Foreskin melanocyte (primary cell): ENCODE measurements at places on chromosomes 2 and 18.

GRCh38 chr2:42249887-42250286 is 80.7 kb downstream of the EML4 start:
- no peak for DNase-seq

GRCh38 chr2:15354596-15355366 is 206.4 kb downstream of the NBAS start:
- no peak for DNase-seq

GRCh38 chr2:26575836-26576564 is 65.2 kb downstream of the CIB4 start:
- no peak for DNase-seq

- DNase-seq, result no peak
Measured at GRCh38 chr2:226410247-226410835, 389.3 kb downstream of the IRS1 start.

GRCh38 chr18:79801217-79801616 is 3.5 kb downstream of the KCNG2 start:
- no peak for DNase-seq

- no peak for DNase-seq
Measured at GRCh38 chr18:57834616-57835015, 31.5 kb upstream of the ATP8B1 start.

DNA sequence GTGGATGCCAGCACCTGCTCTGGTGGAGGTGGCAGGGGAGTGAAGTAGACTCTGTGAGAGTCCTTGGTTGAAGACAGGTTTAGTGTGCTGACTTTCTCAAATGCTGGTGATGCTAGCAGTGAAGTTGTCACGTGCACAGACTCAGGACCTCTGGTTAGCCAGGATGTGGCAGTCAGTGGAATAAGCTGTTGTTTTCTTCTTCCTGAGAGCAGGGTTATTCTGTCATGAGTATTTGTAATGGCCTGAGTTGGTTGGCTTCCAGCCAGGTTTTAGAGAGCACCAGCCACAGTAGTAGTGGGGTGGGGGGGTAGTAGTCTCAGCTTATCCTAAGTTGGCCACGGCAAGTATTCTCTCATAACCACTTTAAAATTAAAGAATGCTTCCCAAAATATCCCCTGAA is 238.5 kb upstream of the FBXO11 start:
- DNase-seq, result no peak

DNA sequence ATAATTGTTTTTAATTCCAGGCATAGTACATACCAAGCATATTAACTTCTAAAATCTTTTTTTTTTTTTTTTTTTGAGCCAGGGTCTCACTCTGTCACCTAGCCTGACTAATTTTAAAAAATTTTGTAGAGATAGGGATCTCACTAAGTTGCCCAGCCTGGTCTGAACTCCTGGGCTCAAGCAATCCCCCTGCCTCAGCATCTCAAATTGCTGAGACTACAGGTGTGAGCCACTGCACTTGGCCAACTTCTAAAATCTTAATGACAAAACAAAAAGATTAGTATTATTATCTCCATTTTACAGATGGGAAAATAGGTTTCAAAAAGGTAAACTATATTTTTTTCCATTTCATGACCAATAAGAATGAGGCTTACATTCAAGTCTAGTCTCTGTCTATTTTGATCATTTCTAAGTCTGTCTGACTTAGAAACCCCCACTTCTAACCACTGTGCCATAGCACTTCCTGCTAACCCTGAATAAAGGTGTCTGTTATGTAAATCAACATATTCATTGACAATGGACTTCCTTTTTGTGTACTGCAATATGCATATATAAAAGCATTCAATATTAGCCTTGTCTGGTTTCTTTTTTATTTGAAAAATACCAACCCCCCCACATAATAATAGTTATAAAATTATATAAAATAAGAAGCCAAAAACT is 28.7 kb upstream of the ZEB2 start:
- DNase-seq, result no peak

DNA sequence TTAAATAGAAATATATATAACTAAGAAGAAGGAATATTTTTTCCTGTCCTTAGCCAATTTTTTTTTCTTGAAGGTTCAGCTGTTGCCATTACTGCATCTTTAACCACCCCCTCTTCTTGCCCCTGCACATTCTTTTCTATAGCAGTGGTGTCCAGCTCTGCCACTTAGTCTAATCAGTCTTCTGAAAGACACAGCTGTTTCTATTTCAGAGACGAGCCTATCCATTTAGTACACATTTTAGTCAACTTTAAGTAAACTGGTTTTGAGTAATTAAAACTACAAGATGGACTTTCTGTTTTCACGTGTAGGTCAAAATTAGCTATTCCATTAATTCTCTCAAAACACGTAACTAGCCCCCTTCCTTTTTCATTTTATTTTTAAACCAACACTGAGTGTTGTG is 21.0 kb downstream of the SPOPL start:
- DNase-seq, result no peak

DNA sequence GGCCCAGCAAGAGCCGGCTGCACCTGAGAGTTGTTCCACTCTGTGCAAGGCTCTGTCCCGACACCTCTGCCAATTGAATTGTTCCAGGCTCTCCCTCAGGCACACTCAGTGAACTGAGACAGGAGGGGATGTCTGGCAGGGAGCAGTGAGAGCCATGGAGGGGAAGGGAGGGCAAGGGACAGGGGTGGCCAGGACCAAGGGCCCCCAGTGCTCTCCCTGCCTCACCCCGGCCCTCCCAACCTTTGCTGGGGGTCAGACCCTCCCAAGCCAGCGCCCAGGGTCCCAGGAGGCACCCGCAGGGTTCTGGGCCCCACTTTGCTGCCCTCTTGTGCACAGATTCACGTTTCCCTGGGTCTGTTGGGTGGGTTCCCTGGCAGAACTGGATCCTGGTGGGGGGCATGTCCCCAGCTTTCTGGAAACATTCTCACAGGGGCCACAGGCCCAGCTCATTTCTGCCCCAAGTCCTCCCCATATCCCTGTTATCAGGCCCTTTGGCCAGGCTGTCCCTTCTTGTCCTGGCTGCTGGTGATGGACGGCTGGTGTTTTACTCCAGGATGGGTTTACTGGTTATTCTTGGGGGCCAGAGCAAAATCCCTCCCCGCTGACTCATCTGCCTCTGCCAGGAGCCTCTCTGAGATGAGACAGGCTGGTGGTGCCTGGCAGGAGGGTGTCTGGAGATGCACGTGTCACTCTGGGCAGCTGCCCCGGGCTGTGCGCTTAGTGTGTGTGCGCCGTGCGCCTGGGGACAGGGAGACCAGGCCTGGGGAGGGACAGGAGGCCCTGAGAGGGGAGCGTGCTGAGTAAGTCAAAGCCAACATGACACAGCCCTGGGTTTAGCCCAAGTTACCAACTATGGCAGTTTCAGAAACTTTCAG is 136.5 kb upstream of the CTDP1 start:
- no peak for DNase-seq

GRCh38 chr2:33015421-33016142 is 68.8 kb downstream of the LTBP1 start:
- DNase-seq, result no peak

DNA sequence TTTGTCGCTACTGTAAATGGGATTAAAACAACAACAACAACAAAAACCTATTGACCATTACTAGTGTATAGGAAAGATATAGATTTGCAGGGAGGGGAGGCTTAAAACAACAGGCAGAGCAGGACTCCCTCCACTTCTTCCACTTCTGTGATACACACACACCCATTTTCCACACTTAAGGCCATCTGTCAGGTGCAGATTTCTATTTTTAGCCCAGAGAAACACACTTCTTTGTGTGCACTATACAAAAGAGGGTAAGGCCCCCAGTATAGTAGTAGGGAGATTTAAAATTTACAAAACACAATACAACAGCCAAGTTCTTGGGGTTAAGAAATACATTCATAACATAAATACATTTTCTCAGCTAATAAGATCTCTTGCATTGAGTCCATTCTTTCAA is 22.4 kb downstream of the PTPN2 start:
- DNase-seq, result no peak

- DNase-seq, result no peak
Measured at GRCh38 chr2:168208652-168209051, 38.7 kb downstream of the STK39 start.

- no peak for DNase-seq
Measured at GRCh38 chr2:18510775-18511174, 49.7 kb downstream of the RDH14 start.

DNA sequence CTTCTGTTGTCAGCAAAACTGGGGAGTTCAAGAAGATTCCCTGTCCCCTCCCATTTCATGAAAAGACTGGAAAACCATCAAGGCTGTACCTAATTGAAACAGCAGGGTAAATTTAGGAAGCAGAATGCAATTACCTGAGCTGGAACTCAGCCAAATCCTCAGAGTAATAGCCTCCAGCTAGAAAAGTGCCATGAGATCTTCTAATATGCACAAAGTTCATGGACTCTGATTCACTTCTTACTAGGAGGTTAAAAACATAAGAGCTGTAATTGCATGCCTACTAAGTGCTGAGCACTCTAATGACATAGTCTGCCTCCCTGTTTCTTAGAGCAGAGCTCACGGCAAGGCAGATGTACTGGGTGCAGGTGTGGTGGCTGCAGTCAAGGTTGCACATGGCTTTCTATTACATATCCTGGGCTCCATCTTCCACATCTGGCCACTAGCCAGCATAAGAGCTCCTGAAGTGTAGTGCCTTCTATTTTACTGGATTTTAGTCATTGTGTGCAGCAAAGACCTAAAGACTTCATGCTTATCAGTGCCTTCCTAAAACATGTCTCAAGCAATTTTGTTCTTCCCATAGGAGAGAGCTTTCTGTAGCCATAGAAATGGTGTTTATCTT is 341.7 kb downstream of the PTPRM start:
- DNase-seq, result no peak

- no peak for DNase-seq
Measured at GRCh38 chr2:27446057-27446456, 3.9 kb downstream of the KRTCAP3 start.

- DNase-seq, result no peak
Measured at GRCh38 chr2:200913654-200914053, 24.5 kb downstream of the NIF3L1 start.

DNA sequence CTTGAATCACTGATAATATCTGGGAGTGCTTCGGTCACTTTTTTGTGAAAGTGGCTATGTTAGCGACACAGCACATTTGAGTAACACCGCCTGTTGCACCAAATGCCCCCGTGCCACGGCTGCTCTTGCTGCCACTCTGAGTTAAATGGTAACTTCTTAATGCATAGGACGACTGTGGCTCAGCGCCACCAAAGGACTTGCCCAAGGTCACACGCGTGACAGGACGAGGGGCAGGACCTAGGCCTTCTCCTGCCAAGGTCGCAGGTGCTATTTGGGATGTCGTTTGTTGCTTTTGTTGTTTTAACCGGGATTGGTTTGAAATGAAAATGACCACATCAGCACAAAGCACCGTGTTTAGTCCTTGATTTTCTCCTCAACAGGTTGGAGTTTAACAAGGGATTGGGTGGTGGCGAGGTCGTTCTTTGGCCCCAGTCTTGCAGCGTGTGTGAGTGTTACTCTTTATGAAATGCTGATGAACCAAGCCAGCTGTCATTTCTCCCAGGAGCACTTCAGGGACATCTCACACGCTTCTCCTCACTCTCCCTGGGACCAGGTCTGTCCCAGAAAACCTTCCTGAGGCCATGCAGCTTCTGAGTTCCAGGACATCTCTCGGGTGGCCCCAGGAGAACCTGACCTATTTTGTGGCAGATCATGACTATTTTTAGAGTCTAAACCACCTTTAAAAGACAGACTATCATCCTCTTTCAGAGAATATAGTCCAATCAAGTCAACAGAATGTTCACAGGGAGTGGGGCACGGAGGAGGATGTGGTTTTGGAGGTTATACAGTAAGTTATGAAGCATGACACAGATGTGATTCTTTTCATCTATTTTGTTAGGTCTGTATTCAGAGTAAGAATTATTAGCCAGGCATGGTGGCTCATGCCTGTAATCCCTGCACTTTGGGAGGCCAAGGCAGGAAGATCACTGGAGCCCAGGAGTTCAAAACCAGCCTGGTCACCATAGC is 49.9 kb downstream of the MTCL1 start:
- DNase-seq, result no peak

DNA sequence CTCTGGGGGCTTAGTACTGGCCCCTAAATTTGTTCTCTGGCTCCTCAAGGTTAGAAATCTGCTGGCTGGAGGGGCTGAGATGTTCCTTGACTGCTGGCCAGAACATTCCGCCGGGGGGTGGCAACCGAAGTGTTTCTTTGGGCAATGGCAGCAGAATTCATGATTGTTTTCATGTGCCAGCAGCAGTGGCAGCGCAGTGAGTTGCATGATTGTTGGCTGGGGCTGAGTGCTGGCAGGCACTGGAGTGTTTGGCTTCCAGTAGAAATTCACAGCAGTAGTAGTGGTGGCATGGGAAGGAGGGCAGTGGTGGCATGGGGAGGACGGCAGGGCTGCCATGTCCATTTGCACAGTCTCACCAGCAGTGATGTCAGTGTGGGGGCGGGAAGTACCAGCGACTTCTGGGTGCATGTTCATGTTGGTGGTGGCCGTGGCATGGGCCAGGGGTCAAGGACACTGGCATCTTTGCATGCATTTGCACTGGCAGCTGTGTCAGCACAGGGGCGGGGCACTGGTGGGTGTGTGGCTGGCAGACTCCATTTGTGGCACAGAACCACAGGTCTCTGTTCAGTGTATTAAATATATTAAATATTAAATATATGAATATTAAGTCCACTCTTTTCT is 130.6 kb upstream of the CDH7 start:
- DNase-seq, result no peak

- no peak for DNase-seq
Measured at GRCh38 chr2:70975237-70975636, 3.2 kb upstream of the ANKRD53 start.

DNA sequence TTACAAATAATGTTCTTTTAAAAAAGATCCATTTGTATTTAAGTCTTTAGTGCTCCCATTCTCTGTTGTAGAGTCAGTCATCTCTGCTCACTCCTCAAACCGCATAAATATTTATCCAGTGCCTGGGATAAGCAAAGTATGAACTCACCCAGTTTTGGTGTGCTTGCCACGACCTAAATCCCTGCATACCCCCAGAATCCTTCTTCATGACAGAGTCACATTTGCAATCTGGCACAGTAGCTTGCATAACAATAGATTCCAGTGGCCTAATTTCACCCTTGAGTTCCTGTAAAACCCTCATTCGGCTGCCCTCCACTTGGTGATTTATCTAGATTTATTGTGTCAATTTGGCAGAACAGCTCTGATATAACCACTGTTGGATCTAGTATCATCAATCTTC is 92.9 kb downstream of the DTNA start:
- DNase-seq, result no peak

GRCh38 chr2:149019768-149020167 is 18.7 kb upstream of the LYPD6B start:
- DNase-seq, result no peak
